Caki2 (cell line): ENCODE measurements at places on chromosomes 7 and 10. TPM values are rescaled to one million over a fixed set of nuclear protein-coding genes. Genes with fewer than 3 reads are reported as not detected.
A peak's percentile ranks its signal among the peaks of the same experiment; 100 is the strongest.

GRCh38 chr7:74280985-74281384, 8.2 kb upstream of the CLIP2 start:
- peak; percentile 64 for DNase-seq

- no peak for DNase-seq
These were observed 323.4 kb upstream of the SEMA3D start for GRCh38 chr7:85510287-85510686.

DNA sequence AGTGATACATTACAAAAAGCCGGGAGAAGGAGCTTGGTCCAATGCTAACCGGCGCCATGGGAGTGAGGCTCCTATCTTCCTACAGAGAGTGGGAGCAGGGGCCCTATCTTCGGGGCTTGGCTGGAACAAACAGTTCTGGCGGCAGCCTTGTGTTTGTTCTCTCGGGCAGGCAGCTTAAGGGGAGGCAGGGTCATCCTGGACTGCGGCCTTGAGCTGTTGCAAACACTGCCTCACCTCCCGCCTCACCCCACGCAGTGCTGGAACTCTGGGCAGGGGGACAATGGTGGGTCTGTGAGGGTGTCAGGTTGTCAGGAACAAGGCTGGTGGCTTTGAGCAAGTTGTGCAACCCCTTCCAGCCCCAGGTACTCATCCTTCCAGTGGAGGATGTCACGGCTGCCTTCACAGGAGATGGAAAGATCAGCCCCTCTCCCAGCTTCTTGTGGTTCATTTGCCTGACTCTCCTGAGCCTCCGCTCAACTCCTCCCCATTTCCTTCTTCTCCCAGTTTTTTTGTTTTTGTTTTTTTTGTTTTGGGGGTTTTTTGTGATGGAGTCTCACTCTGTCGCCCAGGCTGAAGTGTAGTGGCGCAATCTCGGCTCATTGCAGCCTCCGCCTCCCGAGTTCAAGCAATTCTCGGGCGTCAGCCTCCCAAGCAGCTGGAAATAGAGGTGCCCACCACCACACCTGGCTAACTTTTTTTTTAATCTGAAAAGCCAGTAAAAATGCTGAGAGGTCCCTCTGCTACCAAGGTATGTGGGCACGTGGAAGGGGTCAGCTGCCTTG, 57.4 kb downstream of the SPOCK2 start:
- no peak for DNase-seq

DNA sequence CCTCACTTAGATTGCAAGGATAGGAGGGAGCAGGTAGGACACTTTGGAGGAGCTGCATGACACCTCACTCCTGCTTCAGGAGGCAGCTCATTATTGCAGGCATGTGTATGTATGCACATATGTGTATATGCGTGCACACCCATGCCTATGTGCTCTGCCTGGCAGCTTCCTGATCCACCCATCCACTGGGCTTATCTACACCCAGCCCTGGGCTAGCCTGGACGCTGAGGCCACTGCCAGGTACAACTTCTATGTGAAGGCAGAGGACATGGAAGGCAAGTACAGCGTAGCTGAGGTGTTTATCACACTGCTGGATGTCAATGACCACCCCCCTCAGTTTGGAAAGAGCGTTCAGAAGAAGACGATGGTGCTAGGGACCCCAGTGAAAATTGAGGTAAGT, 13.3 kb downstream of the LRIT2 start:
- no peak for DNase-seq

GRCh38 chr7:147804032-147804431, 786.5 kb upstream of the C7orf33 start:
- no peak for DNase-seq

GRCh38 chr10:71999360-72000072, 35.3 kb downstream of the CHST3 start:
- no peak for DNase-seq

DNA sequence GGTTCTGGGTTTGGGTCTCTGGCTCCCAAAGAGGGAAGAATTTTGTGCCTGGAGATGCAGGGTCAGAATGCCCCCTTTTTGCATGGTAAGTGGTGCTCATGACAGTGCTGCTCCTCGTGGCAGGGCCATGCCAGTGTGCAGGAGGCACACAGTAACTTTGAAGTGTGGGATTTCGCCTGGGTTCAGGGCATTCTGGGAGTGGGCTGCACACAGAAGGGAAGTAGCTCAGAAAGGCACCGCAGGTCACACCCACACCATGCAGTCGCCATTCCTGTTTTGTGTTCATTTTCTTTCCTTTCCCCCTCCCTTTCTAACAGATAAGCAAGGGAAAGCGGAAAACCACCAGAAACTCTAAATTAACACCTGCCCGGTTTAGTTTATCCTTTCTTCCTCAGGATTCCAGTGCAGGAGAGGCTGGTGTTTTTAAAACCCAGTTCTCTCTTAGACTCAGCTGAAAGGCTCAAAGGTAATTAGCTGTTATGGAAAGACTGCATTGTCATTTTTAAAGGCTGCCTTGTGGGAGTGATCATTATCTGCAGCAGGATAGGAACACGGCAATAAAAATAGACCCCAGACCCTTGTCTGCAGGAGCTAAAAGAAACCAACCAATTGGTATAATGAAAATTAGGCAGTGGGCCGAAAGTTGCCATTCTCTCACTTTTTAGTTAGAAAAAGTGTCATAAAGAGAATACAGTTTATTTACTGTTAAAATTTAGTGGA, 50.2 kb downstream of the EEPD1 start:
- no peak for DNase-seq

DNA sequence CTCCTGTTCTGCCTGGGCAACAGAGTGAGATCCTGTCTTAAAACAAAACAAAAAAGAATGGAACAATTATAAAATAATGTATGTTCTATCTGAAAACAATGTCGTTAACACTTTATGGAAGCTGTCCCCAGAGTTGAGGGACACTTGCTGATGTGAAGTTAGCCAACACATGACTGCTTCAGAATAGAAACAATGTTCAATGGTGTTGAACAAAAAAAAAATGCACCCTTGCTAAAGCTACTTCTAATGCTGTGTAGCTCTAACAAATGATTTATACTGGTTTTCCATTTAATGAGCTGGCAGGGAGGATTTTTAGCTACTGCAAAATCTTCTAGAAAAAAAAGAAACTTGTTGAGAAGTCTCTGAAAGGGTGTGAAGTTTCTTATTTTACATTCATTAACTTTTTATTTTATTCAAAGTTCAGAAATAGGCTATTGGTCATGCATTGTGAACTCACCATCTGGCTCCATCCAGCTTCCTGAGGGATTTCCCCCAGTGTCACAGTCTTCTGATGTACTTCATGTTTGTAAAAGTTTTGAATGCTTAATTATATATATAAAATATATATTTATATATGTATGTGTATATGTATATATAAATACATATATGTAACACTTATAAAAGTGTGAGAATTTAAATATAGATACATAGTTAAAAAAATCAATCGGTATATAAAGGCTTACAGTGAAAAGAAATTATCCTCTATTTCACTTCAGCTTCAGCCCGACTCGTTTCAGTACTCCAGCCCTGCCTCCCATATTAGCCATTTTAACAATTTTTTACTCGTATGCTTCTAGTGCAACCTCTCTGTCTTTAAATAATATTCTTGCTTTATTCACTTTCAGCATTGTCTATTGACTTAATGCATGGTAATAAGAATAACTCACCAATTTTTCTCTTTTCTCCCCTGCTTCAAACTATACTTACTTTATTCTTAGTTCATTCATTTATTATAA, 35.0 kb downstream of the HDAC9 start:
- peak; percentile 45 for DNase-seq

- DNase-seq = no peak
These were observed 197.4 kb downstream of the SEMA3E start for GRCh38 chr7:83451501-83452045.

- no peak for DNase-seq
These were observed 5.4 kb downstream of the LOXL4 start for GRCh38 chr10:98262571-98262970.

DNA sequence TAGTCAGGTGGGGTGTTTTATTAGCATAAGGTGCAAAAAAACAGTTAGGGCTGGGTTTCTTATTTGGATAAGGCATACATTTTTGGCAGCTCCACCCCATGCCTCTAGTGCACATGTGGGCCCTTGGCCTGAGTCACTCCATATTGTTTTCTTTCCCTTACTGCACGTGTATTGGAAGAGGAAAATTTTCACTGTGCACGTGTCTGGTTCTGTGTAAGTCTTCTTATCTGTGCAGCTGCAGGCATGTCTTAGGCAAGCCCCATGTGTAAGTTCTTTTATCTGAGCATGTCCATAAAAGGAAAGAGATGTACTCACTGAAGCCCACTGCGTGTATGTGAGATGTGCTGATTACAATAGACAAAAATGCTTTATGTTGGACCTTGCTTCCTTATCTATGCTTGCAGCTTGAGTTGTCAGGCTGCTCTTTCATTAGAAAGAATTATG, 540.3 kb upstream of the IGFBP3 start:
- DNase-seq = no peak

GRCh38 chr7:41244246-41244645, 458.6 kb downstream of the INHBA start:
- DNase-seq = peak; percentile 18

DNA sequence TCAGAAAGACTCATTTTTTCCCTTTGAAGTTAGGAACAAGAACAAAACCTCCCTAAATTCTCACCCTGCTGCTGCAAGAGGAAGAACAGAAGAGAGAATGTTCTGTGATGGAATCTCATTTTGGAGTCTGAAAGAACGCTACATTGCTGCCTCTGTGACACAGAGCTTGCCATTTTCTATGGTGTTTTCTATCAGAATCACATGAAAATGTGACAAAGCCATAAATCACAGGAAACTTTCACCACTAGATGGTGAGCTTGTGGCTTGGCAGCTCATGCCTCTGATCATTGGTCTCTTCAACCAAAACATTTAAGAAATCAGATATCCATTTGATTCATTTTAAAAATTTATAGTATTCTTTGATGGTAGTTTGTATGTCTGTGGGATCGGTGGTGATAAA, 82.9 kb downstream of the CADPS2 start:
- DNase-seq = peak; percentile 12

GRCh38 chr7:155842496-155843265, 30.4 kb upstream of the SHH start:
- DNase-seq = no peak

- peak; percentile 49 for DNase-seq
These were observed 627 bp downstream of the DUSP5 start for GRCh38 chr10:110498087-110498981.

DNA sequence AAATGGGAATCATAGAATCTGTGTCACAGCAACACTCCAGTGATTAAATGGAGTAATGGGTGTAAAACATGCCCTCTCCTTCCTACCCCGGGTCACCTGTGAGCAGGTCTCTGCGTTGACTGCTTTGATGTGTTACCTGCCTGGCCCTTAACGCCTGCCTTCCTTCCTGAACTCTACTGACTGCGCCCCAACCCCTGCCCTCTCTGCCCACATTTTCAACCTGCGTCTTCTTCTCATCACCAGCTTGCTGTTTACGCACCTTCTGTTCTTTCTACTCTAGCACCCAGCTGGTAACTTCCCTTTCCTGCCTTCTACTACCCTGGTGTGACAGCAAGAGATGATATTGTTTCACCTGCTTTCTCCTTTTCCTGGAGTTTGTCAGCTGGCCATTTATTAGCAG, 303.0 kb upstream of the LRGUK start:
- DNase-seq = no peak

DNA sequence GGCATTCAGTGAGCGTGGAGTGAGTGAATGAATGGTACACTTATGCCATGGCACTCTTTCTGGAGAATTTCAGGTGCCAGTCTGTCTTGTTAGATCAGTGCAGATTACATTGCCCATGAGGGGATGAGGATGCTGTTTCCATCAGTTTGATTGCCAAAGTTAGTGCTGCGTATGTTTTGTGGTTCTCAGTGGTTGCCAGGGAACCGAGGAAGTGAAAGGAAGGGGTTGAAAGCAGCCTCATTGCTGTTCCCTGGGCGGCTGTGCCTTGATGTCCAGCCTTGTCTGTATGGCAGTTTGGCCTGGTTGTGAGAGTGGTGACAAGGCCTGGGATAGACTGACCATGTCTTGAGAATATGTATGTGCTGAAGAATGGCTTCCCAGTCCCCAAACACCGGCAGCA, 30.2 kb downstream of the WBP1L start:
- no peak for DNase-seq

GRCh38 chr10:102675011-102675665, 30.9 kb downstream of the TRIM8 start:
- no peak for DNase-seq

DNA sequence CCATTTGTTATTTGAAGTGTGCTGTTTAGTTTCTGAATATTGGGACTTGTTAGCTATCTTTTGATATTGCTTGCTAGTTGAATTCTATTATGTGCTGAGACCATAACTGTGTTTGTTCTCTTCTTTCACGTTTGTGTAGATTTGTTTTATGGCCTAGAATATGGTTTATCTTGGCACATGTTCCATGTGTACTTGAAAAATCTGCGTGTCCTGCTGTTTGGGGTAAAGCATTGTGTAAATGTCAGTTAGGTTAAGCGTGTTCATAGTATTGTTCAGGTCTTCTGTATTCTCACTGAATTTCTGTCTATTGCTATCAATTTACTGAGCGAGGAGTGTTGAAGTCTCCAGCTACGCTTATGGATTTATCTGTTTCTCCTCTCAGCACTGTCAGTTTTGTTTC, 19.4 kb downstream of the MMP21 start:
- DNase-seq = no peak

DNA sequence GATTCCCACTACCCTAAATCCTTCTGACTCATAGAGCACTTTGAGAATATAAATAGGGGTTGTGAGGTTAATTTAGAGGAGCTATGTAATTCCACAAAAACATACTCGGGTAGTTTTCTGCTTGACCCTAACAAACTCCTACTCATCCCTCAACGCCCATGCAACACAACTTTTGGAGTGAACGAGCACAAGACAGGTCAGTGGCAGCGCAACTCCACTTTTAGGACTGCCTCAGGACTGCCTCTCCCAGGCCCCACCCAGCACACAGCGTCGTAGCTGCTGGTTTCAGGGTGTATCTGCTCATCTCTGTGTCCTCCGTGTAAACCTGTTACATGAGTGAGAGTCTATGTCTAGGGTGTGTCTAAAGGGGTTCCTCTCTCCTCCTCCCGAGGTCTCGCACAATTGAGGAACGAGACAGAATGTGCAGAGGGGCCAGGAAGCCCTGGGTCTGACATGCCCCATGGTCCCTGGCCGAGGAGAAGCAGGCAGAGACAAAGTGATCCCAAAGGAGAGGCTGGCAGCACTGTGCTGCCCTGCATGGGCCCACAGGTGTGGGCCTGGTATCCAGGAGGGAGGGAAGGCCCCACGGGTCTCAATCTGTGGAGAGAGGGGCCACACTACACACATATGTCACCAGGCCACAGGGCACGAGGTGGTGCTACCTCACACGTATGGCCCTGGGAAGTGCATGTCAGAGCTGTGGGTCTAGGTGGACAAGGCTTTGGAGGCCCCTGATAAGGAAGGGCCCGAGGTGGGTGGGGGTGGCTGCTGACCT, 45.5 kb downstream of the CAMK2B start:
- DNase-seq = no peak

The DLX5 gene
- 0.10 TPM in 1 of 2 replicates, not detected in the other for total RNA-seq

The FZD1 gene
- 5.2 and 5.6 TPM in 2 replicates for total RNA-seq

The OR2A1 gene
- not detected in 2 replicates for total RNA-seq

The PTPRE gene
- 2.8 and 16.7 TPM in 2 replicates for total RNA-seq

The GRM3 gene
- total RNA-seq = not detected in 2 replicates

The ANKRD22 gene
- total RNA-seq = not detected in 2 replicates

The MRPL32 gene
- 53.2 and 74.2 TPM in 2 replicates for total RNA-seq

The CLRN3 gene
- total RNA-seq = not detected in 2 replicates

The HOXA5 gene
- 53.0 and 130 TPM in 2 replicates for total RNA-seq

The AGMO gene
- total RNA-seq = 0.84 and 1.3 TPM in 2 replicates

The SORCS1 gene
- total RNA-seq = not detected in 2 replicates

The CROT gene
- total RNA-seq = 1.0 and 8.6 TPM in 2 replicates

The SFTPA2 gene
- total RNA-seq = not detected in 2 replicates
